ENCODE measurements at places on chromosomes 4 and X. TPM values are rescaled to one million over a fixed set of nuclear protein-coding genes. Genes with fewer than 3 reads are reported as not detected.

Gene ARR3
- not detected for total RNA-seq

Gene RAPGEF2
- 24.6 TPM for total RNA-seq

Gene FAT4
- total RNA-seq, result 19.2 TPM

Gene CFP
- total RNA-seq, result not detected

Gene DUSP9
- not detected for total RNA-seq

Gene KLB
- total RNA-seq, result under 0.01 TPM

Gene ACOX3
- 23.1 TPM for total RNA-seq

Gene AFM
- not detected for total RNA-seq

Gene HSFX3
- not detected for total RNA-seq

Gene ARHGAP36
- not detected for total RNA-seq

Gene PPP4R3C
- total RNA-seq, result not detected

Gene NCAPG
- 45.1 TPM for total RNA-seq

Gene CXorf49
- total RNA-seq, result not detected

Gene GAB3
- total RNA-seq, result 3.5 TPM

Gene MAPK10
- 0.07 TPM for total RNA-seq

Gene CLTRN
- total RNA-seq, result 0.07 TPM

Gene DDIT4L
- total RNA-seq, result 14.7 TPM

Gene TCEAL1
- 29.7 TPM for total RNA-seq

Gene HGFAC
- not detected for total RNA-seq

Measured in mammary microvascular endothelial cell (primary cell).